Glutamatergic neuron (in vitro differentiated cells): ENCODE measurements at places on chromosomes 16 and 17. TPM values are rescaled to one million over a fixed set of nuclear protein-coding genes. Genes with fewer than 3 reads are reported as not detected.

Gene CDH3
- total RNA-seq, result 1.3 TPM

Gene NPW
- total RNA-seq, result 0.91 TPM

Gene UMOD
- total RNA-seq, result not detected

Gene E4F1
- 53.4 TPM for total RNA-seq

Gene TSNAXIP1
- total RNA-seq, result 3.4 TPM

Gene MTHFSD
- total RNA-seq, result 27.7 TPM

DNA sequence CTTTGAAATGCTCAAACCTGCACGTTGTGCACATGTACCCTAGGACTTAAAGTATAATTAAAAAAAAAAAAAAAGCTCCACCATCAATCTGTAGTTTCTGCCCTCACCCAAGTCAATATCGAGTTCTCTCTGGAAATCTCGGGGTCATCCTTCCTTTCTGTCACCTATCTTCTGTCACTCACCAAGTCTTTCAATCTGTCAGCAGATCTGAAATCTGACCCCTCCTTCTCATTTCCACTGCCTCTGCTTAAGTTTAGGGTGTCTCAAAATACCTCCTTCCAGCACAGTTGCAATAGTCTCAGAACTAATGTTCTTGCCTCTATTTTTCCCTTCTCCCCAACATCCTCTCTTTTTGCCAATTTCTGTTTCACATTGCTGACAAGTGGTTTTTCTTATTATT, 32.3 kb downstream of the FTO start:
- H3K36me3 ChIP-seq, result no peaks in the 10 kb centered on the region
- no peak for DNase-seq
- no peak overlapping the region for H3K27ac ChIP-seq
- no peaks in the 10 kb centered on the region for H3K27me3 ChIP-seq

- no peaks in the 10 kb centered on the region for H3K27me3 ChIP-seq
- no peak overlapping the region for H3K27ac ChIP-seq
- H3K4me3 ChIP-seq, result no peak overlapping the region
Measured at GRCh38 chr16:66534376-66534799, 15.5 kb downstream of the TK2 start.

DNA sequence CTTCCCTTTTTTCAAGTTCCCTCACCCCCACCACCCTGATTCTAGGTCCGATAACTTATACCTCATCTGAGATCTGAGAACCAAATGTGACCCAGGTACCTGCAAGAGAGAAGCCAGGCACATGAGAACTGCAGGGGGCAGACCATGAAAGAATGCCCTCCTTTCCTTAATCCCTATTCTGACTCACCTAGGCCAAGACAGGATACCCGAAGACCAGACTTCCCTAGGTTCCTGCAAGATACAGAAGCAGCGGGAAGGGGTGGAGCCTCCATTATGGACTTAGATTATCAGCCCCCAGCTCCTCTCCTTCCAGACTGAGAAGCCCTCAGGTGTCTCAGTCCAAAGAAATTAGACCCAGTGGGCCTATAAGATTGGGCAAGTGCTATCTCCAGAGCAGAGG, 2.1 kb downstream of the KCNAB3 start:
- peaks cover 16% of the 10 kb centered on the region for H3K27me3 ChIP-seq
- peaks cover 5% of the 10 kb centered on the region for H3K4me1 ChIP-seq
- H3K4me3 ChIP-seq, result peak overlapping the region; percentile 28
- H3K27ac ChIP-seq, result no peak overlapping the region
- peaks cover 4% of the 10 kb centered on the region for H3K36me3 ChIP-seq

GRCh38 chr16:56242740-56243139, 51.5 kb downstream of the GNAO1 start:
- peaks cover 24% of the 10 kb centered on the region for H3K4me1 ChIP-seq
- no peak overlapping the region for H3K4me3 ChIP-seq
- peaks cover 5% of the 10 kb centered on the region for H3K36me3 ChIP-seq
- no peak for DNase-seq

GRCh38 chr16:15491411-15491810, 57.0 kb downstream of the BMERB1 start:
- no peak overlapping the region for H3K27ac ChIP-seq
- H3K4me1 ChIP-seq, result peaks cover 9% of the 10 kb centered on the region
- H3K4me3 ChIP-seq, result no peak overlapping the region
- H3K36me3 ChIP-seq, result no peaks in the 10 kb centered on the region

DNA sequence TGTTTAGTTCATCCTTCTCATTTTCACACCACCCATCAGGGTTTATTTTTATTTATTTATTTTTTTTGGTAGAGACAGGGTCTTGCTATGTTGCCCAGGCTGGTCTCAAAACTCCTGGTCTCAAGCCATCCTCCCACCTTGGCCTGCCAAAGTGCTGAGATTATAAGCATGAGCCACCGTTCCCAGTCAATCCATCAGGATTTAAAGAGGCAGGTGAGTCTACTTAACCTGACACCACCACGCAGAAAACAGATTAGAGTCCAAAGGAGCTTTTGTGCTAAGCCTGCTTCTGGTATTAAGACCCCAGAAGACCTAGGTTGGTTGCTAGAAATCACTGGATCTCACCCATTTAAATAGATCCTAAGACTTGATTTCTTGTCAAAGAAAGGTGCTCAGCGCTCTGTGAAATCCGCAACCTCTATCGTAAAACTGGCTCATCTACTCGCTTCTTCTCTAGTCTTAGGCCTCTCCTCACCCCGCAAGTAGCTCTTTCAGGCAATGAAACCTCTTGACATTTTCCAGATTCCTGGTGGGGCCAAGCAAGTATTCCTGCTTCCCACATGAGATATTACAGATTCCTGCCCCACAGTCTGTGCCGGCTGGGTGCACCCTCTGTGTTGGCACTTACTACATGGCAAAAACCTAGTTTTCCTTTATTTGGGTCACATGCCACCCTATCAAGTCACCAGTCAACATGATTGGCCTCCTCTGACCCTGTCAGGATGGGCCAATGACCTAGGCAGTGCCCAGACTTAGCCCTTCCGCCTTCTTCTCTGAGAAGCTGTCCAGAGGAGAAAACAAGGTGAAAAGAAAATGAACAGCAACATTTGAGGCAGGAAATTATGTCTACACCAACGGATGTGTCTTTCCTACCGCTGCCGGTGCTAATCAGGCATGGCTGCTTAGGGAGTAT, 9.0 kb downstream of the PITPNA start:
- peaks cover 2% of the 10 kb centered on the region for H3K27me3 ChIP-seq
- H3K36me3 ChIP-seq, result no peaks in the 10 kb centered on the region
- no peak overlapping the region for H3K27ac ChIP-seq

DNA sequence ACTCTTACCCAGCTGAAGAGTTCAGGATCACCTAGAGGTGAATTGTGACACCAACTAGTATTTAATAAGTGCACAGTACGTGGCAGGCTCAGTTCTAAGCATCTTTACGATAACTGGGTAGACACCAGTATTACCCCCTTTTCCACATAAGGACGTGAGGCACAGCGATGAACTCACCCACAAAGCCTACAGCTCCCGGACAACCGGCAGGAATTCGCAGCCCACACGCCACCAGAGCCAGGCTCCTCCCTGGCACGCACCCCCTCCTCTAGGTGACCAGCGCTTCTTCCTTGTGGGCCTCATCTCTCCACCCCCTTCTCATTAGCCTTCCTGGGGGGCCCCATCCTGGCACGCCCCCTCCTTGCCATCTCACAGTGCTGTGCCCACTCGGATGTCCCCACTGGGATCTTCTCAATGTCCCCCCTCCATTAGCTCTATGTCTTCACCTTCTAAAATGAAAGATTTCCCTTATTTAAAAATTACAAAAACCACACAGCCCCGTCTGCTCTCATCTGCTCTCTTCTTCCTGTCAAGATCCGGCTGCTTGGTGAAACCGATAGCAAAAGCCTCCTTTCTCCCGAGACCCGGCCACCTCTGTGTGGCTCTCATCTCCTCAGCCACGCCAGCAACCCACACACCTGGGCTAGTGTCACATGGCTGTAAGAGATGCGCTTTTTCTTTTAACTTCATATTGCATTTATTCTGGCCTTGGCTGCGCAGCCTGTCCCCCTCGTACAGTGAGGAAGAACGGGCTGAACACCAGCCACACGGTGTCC, 20.8 kb downstream of the IFT140 start:
- peaks cover 2% of the 10 kb centered on the region for H3K27me3 ChIP-seq
- no peak for DNase-seq
- H3K4me3 ChIP-seq, result no peak overlapping the region
- no peak overlapping the region for H3K27ac ChIP-seq
- peaks cover 2% of the 10 kb centered on the region for H3K4me1 ChIP-seq

DNA sequence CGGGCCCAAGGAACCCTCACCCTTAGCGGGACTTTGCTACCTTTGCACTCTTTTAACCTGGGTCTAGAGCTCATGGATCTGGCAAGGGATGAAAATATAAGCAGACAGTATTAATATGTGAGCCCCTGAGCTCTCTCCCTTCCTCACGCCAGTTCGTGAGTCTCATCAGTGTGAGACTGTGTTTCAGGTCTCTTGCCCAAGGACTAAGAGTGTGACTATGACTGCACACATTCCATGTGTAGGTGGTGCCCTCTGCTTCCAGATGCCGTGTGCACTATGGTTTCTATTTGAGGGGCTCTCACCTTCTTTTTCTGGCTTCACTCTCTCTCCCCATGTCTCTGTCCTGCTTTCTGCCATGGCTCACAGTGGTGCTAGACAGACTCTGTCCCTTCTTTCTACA, 40.5 kb downstream of the DHRS7B start:
- DNase-seq, result no peak
- H3K36me3 ChIP-seq, result no peaks in the 10 kb centered on the region

GRCh38 chr16:19062706-19063105, 4.7 kb upstream of the COQ7 start:
- H3K4me1 ChIP-seq, result no peaks in the 10 kb centered on the region
- no peak overlapping the region for H3K27ac ChIP-seq
- no peak for DNase-seq
- peaks cover 1% of the 10 kb centered on the region for H3K27me3 ChIP-seq
- no peaks in the 10 kb centered on the region for H3K36me3 ChIP-seq

DNA sequence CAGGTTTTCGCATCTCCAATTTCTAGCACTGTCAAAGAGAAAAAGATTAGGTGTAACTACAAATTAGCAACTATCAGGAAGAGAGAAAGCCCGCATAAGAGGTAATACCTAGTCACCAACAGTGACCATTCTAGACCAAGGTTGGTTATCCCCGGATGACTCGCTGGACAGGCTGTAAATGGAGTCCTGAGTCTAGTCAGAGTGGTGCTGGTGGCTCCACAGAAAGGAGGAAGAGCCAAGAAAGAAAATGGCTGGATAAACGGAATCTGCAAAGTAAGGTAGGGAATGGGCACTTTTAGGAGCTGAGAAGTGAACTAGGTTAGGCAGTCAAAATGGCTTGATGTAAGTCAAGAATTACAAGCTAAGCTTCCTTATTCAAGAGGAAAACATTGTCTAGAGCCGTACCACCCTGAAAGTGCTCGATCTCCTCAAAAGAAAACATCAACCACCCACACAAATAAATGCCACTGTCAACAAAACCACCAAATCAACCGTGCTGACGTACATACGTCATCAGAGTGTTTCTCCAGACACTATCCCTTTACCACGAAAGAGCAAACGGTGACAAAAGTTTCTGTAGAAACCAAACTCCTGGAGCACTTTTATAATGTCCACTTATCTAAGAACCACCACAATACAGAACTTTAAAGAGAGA, 2.2 kb downstream of the GSPT1 start:
- peak overlapping the region; percentile 92 for H3K4me3 ChIP-seq
- H3K27ac ChIP-seq, result no peak overlapping the region
- peaks cover 6% of the 10 kb centered on the region for H3K27me3 ChIP-seq
- DNase-seq, result no peak

DNA sequence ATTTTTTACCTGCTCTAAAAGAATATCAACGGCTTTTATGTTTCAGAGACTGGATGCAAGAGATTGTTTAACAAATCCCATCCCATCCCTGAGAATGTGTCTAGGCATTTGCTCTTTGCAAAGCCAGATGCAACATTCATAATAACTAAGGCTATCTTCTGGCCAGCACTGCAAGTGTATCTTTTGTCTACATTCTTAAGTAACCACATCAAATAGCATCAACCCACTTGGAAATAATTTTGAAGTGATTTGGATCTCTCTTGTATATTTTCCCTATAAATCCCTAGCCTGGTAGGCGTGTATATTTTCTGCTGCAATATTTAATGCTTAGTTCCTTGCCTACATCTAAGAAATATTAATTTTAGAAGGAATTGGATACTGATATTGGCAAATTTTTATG, 64.3 kb downstream of the PIGL start:
- no peak overlapping the region for H3K4me3 ChIP-seq
- peaks cover 8% of the 10 kb centered on the region for H3K4me1 ChIP-seq
- no peak for DNase-seq
- peaks cover 23% of the 10 kb centered on the region for H3K36me3 ChIP-seq
- no peak overlapping the region for H3K27ac ChIP-seq

DNA sequence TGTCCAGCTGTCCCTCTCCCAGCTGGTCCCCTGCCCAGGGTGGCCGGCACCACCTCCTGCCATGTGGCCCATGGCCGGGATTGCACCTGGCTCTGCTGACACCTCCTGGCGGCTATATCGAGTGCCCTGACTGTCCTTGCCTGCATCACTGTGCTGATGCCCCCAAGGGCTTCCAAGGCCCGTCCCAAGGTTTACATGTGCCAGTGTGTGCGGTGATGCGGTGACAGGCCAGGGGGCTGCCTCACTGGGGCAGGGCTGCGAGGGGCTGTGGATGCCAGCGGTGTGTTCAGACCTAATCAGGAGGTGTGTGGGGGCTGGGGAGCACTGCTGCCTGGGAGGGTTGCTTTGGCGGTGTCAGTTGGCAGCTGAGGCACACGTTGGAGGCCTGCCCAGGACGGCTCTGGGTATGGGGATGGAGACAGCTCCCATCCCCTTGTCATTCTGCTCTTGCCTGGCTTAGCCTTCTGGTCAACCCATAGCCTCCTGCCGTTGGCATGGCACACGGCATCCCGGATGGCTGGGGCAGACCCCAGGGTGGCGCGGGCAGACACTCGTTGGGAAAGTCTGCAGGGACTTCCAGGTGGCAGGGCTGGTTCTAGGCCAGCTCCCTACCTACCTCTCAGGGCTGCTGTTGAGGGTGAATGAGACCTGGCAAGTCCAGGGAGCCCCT, 5.5 kb downstream of the MAP2K3 start:
- H3K4me3 ChIP-seq, result no peak overlapping the region
- peaks cover 4% of the 10 kb centered on the region for H3K36me3 ChIP-seq
- peaks cover 20% of the 10 kb centered on the region for H3K27me3 ChIP-seq
- no peak overlapping the region for H3K27ac ChIP-seq
- no peak for DNase-seq
